ENCODE measurements at places on chromosomes 16 and 17.
A peak's percentile ranks its signal among the peaks of the same experiment; 100 is the strongest.

DNA sequence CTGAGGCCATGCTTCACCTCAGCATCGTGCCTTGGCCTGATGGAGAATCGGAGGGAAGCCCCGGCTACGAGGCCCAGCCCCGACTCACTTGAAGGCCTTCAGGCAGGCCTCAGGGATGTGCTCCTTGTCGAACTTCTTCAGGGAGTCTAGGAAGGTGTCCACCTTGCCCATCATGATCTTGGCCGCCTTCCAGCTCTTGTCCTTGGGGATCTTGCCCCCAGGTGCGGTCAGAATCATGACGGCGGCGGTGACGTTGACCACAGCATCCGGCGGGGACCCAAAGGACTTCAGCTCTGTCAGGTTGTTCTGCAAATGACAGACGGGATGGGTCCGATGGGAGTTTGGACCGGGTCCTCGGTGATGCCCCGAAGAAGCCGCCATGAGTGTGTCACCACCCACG, 81.2 kb downstream of the PGS1 start:
- no peak for DNase-seq

DNA sequence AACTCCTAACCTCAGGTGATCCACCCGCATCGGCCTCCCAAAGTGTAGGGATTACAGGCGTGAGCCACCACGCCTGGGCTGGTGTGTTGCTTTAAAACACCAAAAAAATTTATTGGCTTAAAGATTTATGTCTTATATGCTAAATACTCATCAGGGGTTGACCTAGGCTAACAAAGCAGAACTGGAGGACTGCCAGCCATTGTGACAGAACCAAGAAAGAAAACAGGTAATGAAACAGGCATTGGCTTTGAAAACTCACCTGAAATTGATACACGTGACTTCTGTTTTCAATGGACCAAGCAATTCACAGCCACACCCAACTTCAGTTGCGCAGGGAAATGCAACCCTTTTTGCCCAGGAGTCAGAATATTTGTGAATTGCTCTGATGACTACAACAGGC, 4.9 kb upstream of the PHAF1 start:
- peak; percentile 8 for DNase-seq

- DNase-seq = peak; percentile 79
Measured at GRCh38 chr16:85220125-85220839, 108.0 kb upstream of the CIBAR2 start.

- DNase-seq = no peak
Measured at GRCh38 chr16:48197294-48197693, 41.5 kb upstream of the ABCC12 start.

GRCh38 chr17:20114466-20114865, 105.3 kb downstream of the SPECC1 start:
- DNase-seq = peak; percentile 13

DNA sequence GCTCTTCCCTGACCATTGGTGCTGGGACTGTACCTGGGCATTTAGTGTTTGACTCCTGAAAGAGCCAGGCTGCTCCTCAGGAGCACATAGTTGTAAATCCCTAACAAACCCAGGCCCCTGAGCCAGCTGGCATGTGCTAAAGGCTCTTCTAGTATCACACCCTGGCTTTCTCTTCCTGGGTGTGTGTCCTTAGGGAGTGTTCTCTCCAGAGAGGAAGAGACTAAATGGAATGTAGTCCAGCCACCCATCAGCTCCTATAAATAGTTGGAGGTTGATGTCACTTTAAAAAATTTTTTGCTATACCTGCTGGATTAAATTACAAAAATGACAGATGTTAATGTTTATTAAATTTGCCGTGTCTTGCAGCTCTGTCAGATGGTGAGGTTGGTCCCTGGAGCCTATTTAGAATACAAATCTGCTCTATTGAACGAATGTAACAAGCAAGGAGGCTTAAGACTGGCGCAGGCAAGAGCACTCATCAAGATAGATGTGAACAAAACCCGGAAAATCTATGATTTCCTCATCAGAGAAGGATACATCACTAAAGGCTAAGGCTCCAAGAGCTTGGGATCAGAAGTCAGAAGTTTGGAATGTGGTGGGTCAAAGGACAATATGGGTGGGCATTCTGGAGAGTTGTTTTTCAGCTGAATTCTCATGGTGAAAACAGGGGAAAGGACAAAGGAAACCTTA, 13.1 kb upstream of the DUSP14 start:
- DNase-seq = peak; percentile 22

All from DMS53 (cell line).